Activated CD4-positive, alpha-beta T cell treated with anti-CD3 and anti-CD28 coated beads, Interleukin-2, amount 50 U/mL, for 48 hours (primary cell): ENCODE measurements at places on chromosomes 5 and 9.

- DNase-seq = no peak
These were observed 14.1 kb downstream of the ROR2 start for GRCh38 chr9:91935805-91936514.

GRCh38 chr5:95720094-95720786 lies 10.9 kb upstream of the RHOBTB3 start:
- DNase-seq = no peak

DNA sequence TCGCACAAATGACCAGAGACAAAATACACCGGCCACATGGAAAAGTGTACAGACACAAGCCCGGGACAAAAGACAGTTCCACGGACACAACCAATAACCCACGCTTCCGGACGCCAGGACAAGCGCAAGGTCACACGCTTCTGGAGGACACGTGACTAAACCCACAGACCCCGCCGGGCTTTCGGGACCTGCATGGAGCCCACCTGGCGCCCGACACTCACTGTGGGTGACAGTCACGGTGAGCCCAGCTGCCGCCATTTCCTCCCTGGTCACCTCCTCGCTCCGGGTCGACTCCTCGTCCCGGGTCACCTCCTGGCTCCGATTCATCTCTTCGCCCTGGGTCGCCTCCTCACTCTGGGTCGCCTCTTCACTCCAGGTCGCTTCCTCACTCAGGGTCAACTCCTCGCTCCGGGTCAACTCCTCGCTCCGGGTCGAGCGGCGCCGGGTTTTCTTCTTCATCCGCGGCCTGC lies 470 bp downstream of the BAG1 start:
- DNase-seq = peak; percentile 52

DNA sequence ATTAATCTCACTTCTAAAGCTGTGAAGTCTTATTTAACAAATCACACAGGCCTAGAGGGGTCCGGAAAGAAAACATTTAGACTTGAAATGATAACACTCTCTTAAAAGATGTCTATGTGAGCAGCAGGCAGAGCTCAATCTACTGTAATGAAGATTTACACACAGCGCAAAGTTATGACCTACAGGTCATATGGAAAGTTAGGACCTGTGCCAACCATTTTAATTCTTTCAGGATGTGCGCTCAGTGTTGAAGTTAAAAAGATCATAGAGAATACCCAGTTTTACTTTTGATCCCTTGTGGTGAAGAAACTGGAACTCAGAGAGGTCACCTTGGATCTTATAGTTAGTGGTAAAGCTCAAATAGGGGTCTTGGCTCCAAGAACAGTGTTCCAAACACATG lies 3.1 kb upstream of the CREBRF start:
- DNase-seq = no peak

DNA sequence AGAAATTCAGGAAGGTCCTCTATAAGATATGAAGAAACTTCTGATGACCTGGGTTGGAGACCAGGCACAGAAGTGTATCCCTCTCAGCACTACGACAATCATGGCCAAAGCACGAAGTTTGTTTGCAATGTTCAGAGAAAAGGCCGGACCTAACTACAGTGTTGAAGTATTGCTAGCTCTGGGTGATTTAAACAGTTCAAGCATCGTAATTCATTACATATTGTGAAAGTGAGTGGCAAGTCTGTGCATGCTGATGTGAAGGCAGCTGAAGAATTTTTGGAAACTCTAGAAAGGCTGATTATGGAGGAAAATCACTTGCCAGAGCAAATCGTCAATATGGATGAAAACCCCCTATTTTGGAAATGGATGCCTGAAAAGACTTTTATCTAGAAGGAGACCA lies 67.2 kb upstream of the PANK3 start:
- DNase-seq = no peak

- DNase-seq = no peak
These were observed 8.9 kb upstream of the GARNL3 start for GRCh38 chr9:127255692-127256091.

DNA sequence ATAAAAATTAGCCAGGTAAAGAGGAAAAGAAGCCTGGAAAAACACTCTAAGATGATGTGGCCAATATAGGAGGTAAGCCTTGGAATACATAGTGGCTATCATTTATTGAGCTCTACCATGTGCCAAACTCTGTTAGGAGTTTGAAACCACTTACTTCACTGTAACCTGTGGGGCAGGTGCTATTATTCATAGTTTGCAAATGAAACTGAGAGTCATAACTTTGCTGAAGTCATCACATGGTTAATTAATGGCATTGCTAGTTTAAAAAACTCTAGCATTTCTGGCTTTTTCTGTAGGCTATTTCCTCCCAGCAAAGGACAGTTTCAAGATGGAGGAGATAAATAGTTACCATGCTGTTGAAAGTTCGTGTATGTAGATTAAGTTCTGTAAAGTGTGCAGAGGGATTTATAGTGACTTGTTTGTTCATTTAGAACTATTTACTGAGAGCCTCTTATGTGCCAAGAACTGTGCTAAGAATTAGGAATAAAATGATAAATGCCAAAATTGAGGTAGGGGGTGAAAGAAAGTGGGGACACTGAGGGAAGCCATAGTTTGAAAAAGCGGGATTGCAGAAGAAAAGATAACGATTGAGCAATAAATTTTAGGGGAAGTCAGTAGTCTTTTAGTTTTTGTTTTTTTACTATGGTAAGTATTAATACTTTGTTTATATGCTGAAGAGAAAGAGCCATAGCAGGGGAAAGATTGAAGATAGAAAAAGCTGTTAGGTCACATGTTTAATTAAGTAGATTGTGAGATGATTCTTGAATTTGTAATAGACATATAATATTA lies 57.2 kb downstream of the WDR70 start:
- no peak for DNase-seq

DNA sequence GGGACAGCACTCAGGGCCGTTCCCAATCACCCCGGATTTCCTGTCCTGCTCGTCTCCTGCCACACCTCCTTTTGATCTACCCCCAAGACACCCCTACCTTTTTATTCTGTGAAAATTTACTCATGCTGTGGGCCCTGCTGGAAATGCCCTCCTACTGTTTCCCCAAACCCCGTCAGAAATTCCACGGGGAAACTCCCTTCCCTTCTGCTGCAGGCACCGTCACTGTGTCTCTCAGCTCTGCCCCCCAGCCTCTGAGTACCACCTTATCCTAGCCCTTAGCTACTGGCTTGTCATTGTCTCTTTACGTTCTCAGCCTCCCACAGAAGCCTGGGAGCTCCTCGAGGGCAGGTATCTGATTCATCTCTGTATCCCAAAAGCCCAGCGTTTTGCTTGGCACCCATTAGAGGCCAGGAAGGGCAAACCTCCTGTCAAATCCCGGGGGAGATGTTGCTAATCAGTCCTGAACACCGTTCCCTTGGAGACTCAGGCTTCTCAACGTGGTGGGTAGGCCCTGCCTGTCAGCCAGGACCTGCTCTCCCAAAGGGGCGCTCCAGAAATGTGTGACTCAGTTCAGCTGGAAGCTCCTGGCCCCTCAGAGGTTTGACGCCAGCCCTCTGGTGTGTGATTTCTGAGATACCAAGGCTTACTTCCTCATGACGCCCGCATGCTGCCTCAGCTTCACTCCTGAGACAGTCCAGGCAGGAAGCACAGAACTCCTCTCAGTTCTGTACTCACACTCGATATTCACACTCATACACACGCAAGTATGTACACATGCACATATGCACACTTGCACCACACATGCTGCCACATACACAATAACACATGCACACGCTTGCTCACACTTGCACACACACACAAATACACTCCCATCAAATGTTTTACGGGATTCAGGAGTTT lies 50.7 kb upstream of the GRHPR start:
- DNase-seq = peak; percentile 18

DNA sequence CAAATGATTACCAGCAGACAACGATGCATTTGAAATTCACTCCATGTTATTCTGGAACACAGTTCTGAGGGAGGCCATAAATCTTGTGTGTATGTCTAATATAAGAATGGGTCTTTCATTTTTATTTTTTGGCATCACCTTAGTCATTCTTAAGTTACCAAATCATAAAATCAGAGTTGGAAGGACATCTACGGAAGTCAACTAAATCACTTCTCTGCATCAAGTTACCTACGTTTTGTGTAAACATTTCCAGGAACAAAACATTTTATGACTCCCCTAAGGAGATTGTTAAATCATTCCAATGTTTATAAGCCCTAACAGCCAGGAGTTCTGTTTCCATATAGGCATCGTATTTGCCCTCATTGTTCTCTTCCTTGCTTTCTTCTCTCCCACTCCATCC lies 378.2 kb downstream of the FAM170A start:
- DNase-seq = no peak

DNA sequence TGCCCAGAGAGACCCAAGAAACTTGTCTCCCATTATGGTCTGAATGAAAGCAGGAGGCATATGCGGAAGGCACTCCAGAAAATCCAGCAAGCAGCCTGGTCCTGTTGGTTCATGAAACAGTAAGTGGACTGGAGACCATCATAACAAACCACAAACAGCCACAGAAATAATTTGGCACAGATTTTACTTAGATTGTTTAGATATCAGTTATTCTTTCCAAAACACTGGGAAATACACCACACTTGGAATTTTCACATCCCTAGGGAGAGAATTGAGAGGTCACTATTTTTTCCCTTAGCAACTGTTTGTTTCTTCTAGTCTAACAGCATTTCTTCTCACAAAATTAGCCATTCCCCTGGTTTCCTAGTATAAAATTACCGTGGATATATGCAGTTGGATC lies 300.8 kb downstream of the OSTF1 start:
- DNase-seq = no peak

DNA sequence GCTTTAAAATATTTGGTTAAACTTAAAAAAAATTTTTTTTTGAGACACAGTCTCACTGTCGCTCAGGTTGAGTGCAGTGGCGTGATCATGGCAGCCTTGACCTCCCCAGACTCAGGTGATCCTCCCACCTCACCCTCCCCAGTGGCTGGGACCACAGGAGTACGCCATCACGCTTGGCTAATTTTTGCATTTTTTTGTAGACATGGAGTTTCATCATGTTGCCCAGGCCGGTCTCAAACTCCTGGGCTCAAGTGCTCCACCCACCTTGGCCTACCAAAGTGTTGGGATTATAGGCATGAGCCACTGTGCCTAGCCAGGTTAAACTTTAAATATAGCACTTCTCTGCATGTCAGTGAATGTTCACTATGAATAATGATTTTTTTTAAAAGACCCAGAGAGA lies 224.5 kb upstream of the RFX3 start:
- no peak for DNase-seq

DNA sequence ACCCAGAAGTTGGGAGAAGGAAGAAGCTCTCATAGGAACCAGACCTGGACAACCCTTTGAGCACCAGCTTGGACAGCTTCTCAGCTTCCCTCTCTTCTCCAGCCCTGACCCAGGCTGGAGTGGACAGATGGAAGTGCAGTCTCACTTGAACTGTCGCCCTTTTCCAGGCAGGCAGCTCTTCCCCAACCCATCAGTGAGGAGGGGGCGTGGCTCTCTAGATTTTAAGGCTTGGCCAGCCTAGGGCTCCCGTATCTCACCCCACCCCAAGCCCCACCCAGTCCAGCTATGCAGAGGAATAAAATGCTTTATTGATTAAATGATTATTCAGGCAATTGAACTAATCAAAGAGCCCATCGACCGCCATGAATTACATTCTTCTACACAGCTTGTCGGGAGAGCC lies 2.2 kb downstream of the PAX5 start:
- DNase-seq = no peak

GRCh38 chr5:33423018-33423630 lies 17.6 kb upstream of the TARS1 start:
- no peak for DNase-seq

DNA sequence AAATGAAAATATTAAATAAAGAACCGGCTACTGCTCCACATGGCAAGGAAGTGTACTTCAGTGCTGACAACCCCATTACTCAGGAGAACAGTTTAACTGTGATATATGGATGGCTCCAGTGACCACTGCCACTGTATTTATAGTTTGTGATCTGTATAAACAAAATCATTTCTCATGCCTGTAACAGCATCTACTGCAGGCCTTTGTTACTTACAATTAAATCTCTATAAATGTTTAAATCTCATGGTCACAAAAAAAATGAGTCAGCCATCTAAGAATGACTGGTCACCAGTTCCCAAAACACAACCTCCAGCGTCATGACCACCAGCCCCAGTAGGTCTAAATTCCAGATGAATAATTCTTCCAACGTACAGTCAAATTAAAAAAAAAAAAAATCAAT lies 24.6 kb downstream of the SERINC5 start:
- no peak for DNase-seq

DNA sequence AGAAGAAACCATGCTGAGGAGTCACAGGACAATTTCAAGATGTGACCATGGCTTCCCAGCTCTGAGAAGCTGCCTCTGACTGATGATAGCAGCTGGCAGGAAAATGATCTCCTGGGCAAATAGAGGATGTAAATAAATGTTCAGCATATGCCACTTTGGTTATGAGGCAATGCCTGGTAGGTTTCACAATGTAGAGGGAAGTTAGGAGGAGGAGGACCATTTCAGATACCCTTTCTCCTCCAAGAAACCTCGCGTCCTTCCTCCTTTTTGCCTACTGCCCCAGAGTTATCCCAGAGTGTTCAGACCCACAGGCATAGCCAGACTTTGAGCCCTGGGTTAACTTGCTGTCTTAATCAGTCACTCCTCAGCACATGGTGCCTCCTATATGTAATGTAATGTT lies 541.6 kb upstream of the DAP start:
- no peak for DNase-seq

GRCh38 chr5:179825655-179826182 lies 5.0 kb downstream of the SQSTM1 start:
- no peak for DNase-seq

DNA sequence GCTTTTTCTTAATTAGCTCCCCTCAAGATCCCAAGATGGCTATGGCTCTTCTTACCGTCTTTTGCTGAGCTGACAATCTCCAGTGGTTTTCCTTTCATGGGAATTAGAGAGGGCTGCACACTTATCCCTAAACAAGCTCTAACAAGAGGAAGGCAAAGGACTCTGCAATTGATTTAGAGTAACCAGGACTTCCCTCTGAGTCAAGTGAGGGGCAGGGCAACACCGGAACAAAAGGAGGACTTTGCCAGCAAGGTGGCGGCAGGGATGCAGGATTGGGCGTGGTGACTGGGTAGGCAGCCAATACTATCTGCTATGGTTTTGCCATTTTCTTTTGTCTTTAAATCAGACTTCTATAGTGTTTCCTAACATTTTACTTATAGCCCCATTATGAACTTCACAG lies 9.8 kb downstream of the SLC44A1 start:
- DNase-seq = no peak

DNA sequence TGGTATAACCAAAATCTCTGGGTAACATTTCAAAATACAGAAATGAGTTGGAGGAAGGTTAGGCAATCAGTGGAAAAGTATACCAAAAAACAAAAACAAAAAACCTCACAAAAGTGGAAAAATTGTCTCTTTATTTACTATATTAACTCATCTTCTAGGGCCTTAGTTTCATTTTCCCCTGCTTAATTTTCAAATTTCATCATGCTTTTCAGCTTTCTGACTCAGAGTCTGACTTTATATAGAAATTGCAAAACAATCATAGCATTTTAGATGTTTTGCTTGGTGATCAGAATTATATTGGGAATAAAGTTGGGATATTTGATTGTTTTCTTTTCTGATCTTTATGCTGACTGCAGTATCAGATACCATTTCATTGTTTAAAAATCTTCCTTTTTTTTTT lies 257.0 kb upstream of the PRR16 start:
- no peak for DNase-seq

- DNase-seq = no peak
These were observed 435.1 kb upstream of the ST8SIA4 start for GRCh38 chr5:101338226-101338625.
